ENCODE measurements at places on chromosomes 1 and 21.

GRCh38 chr1:1284221-1285101 lies 4.2 kb downstream of the SCNN1D start:
- no peak for DNase-seq

- no peak for DNase-seq
Measured at GRCh38 chr1:52238474-52238873, 96.6 kb downstream of the ZFYVE9 start.

GRCh38 chr1:54585181-54586066 lies 37.4 kb downstream of the ACOT11 start:
- DNase-seq = no peak

DNA sequence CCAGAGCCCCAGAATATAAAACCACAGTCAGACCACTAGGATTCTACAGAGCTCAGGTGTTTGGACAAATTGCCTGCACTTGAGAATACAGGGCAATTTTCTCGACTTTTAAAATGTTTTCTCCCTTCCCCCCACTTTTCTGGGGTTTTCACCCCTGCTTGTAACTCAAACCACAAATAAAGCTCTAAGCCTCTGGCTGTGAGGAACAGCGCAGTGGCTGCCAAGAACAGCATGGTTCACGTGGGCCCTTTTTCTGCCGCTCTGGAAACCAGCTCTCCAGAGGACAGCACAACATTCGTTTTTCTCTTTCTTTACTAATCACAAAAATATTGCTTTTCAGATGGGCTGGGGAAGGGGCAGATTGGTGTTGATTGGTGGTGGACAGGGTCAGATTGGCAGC lies 102.2 kb upstream of the JUN start:
- no peak for DNase-seq

DNA sequence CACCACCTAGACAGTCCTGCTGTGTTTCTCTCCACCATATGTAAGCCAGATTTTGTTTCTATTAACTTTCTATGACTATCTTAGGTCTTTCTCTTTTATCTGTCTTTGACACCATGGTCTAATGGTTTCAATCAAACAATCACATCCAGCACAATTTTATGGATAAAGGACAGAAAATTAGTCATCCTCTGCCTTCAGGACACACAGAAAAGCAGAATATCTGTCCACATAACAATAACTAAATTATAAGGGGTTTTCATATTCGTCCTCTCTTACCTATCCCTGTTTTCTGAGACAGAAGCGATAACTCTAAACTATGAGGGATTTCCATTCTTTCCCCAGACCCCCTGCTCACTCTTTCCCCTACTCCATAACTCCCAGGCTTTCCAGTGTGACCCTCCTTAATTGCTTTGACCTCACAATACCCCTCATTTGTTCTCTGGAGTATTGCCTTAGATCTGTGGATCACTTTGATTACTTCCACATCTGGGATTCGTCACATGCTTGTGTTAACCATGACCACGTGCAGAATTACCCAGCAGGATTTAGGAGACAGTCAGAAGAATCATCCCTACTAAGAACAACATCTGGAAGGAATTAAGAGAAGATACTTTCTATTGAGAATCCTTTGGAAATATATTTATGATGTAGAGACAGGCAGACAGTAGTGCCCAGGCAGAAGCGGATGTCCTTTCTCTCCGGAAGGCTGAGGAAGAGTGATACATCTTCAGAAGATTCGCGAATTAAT lies 108.2 kb upstream of the GREM2 start:
- no peak for DNase-seq

GRCh38 chr1:168879896-168880734 lies 151.1 kb upstream of the DPT start:
- no peak for DNase-seq

DNA sequence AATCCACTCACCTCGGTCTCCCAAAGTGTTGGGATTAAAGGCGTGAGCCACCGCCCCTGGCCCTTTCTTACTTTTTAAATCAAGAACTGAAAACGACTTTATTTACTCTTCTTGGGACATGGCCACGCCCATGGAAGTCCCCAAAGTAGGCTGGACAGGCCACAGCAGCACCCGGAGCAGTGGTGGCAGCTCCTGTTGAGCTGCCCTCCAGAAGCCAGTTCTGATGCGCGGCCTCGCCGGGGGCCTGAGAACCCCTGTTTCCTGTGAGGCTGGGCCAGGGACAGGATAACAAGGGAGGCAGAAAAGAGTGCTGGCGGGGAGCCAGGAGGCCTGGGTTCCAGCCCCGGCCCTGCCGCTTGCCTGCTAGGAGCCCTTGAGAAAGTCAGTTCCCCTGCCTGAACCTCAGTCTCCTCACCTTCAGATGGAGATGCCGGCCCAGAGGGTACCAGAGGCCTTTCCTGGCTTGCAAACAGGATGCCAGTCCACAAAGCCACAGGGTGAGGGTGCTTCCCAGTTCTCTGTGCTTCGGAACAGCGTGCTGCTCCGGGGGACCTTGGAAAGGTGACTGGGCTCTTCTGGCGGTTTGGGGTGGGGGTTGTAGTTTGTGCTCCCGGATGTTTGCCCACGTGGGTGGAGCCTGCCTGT lies 59.4 kb downstream of the RUNX3 start:
- no peak for DNase-seq

GRCh38 chr1:243363832-243364231 lies 108.0 kb downstream of the SDCCAG8 start:
- no peak for DNase-seq

DNA sequence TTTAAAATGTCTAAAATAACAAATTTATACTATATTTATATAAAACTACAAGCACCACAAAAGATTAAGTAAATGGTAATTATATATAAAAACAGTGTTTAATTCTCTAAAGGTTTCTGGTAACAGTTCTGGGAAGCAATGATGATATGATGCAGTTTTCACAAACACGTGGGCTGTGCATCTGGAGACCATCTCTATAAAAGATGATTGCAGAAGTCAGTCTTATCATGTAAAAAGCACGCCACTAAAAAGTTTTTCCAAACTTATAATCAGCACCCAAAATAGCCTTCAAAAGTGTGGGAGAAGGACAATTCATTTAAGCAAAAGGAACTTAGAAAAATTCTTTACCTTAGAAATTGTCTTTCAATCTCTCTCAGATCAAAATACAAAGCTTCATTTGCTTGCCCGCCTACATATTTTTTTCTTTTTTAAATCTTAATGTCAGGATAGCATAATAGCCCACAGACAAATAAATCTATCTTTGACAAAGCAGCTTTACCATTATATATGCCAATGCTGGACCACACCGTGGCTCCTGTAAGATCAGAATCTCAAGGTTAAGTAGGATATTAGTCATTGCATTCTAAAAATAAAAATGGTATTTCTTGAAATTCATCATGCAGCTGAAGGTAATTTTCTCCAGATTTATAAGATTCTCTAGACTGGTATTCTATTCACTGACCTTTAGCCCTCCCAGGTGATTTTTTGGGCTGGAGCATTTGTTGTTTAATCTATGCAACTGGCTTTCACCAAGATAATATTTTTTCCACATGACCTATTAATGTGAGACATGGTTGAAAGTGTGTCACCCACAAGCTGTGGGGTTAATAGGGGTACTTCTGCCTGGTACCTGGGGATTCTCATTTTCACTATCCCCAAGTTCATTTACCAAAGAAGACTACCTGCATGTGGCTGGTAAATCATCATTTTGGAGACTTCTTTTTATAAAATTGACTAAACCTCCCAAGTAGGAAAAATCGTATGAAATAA lies 189.6 kb upstream of the ST6GALNAC5 start:
- DNase-seq = no peak

GRCh38 chr1:198936371-198937083 lies 297.7 kb downstream of the PTPRC start:
- no peak for DNase-seq

Measured in activated T-cell treated with anti-CD3 and anti-CD28 coated beads for 24 hours (primary cell).